NCI-H774 (cell line): ENCODE measurements at places on chromosomes 11 and 22.

GRCh38 chr22:41668971-41669911 lies 19.4 kb downstream of the SNU13 start:
- DNase-seq, result no peak

- DNase-seq, result no peak
Observed at GRCh38 chr11:96075532-96075959, 151.6 kb upstream of the MTMR2 start.

GRCh38 chr11:58762284-58763119 lies 30.8 kb upstream of the GLYAT start:
- DNase-seq, result no peak

DNA sequence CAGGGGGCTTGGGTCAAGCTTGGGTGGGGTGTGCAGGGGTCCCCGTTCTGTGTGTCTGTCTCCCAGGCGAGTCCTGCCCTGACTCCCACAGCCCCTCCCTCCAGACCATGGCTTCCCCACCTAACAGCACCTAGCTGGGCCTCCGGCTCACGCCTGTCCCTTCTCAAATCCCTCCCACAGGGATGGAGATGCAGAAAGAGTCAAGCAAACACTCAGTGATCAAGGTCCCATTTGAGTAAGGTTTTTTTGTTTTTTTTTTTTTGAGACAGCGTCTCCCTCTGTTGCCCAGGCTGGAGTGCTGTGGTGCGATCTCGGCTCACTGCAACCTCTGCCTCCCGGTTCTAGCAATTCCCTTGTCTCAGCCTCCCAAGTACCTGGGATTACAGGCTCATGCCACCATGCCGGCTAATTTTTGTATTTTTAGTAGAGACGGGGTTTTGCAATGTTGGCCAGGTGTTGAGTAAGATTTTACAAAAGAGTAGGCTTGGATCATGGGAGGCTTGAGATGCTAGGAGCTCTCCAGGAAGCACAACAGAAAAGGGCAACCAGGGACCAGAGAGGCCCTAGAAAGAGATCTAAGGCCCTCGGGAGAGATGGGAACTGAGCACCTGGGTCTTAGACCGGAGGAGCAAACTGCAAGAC lies 5.7 kb downstream of the APOBEC3D start:
- no peak for DNase-seq
